ENCODE measurements at places on chromosomes 2 and 18. TPM values are rescaled to one million over a fixed set of nuclear protein-coding genes. Genes with fewer than 3 reads are reported as not detected.

IL18R1 gene
- not detected for total RNA-seq

DNA sequence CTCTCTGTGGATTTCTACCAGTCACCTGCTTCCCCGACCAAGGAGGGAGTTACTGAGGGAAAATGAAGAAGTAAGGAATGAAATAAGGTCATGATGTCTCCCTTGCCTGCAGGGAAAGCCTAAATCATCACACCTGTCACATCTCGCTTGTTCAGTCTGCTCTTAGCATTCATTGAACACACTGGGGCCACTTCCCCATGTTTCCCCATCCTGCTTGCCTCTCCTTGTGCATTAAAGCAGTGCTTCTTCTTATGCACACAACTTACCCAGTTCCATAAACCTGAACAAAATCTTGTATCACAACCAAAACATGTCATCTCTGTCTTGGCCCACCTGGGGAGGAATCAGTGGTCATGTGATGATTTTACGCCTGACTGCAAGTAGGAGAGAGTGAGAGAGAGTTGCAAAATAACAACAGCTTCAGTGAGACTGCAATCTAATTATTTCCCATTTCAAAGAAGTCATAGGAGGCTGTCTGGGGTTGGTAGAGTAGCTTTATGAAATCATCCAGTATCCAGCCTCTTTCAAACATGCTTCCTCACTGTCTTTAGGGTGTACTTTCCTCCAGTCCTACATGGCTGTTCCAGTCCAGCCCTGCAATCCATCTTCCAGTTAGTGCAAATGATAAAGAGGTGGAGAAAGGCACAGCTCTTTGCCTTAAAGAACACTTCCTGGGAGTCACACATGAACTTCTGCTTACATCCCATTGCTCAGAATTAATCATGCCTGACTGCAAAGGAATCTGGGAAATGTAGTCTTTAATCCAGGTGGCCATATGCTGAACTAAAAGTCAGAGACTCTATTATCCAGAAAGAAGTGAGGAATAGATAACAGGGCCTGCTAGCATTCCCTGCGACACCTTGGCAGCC is 220.1 kb downstream of the HAUS1 start:
- DNase-seq, result peak; percentile 55

IKZF2 gene
- 7.8 TPM for total RNA-seq

RGPD3 gene
- 0.09 TPM for total RNA-seq

DNA sequence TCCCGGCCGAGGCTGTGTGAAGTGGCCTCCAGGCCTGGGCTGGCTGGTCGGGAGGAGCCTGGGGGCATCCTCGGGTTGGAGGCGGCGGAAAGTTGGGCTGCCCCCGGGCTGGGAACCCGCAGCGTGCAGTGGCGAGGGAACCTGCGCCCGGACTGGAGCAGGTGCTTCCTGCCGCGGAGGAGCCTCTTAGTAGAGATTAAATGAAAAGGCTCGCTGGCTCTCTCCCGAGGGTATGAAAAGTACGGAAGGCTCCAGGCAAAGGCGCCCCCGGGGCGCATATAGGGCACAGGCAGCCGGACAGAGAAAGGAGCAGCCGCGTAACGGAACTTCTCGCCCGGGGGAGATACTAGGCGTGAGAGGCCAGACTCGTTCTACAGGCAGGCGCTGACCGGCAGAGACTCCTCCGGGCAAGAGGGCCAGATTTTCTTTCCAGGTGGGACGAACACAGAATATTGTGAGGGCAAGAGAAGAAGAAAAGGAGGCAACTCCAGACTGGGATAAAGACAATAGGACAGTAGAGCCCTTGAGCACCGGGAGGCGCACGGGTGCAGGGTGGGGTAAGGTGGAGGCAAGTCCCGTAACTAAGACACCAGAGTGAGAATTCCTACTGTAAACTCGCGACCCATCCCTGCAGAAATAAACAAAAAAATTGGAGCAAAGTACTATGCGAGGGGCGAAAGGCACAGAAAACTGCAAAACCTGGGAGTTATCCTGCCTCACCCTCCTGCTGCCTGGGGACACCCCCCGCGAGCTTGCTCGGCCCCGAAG is 816 bp downstream of the CDH2 start:
- DNase-seq, result peak; percentile 27

- peak; percentile 5 for DNase-seq
These were observed 626 bp downstream of the CAPN10 start for GRCh38 chr2:240586919-240587800.

RAX gene
- not detected for total RNA-seq

SKA1 gene
- total RNA-seq, result 16.5 TPM

YES1 gene
- 34.8 TPM for total RNA-seq

GRCh38 chr2:98050070-98050469 is 36.9 kb upstream of the VWA3B start:
- DNase-seq, result no peak

CAPN13 gene
- not detected for total RNA-seq

DNA sequence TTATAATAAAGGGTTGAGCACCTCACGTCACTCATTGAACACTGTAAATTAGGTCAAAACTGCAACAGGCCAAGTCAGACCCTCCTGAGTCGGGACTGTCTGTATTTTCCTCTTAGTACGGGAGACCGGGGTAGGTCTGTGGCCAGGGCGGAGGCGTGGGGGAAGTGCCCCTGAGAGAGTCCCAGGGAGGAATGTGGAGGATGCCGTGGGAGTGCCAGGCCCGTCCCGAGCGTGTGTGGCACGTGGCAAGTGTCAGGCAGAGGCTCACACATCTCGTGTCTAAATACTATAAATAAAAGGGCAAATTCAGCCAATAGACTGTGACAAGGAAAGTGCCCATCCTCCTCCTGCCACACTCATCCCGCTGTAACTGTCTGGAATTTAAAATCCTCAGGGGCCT is 6.3 kb upstream of the HDAC4 start:
- DNase-seq, result no peak

DNA sequence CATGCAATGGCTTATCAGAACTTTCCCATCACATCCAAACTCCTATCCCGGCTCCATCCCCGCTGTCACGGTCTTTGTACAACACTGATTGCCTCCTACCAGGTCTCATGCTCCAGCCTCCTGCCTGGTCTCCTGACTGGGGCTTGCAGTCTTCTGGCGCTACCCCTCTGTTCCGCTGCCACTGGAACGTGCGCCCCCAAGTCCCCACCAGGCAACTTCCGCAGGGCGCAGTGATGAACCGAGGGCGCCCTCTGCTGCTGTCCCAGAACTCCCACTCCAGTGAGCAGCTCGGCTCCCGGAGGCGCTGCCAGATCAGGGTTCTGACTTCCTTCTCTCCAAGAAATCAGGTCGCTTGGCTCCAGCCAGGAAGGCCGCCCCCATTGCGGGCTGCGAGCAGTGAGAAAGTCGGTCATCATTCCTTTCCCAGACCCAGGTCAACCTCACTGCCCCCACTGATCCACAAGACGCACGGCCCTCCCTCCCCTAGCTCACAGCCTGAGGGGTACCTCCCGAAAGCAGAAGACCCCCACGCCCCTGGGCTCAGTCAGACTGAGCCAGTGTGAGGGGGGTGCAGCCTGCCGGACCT is 43.9 kb upstream of the RAB11FIP5 start:
- peak; percentile 58 for DNase-seq

DNA sequence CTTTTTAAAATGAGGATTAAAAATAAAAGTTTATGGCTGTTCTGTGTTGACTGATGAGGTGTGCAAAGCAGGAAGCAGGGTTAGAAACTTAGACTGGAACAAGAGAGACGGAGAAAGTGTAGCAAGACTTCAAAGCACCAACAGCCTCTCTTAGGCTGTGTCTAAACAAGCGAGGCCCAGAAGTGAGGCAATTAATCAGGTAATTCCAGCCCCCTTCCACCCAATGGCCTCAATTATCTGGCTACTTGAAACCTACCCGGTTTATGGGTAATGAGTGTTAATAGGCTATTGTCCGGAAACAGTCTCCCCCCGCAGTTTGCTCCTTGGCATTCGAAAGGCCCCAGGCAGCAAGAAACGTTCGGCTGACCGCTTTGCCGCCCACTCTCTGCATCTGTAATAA is 171.7 kb upstream of the MYCN start:
- DNase-seq, result no peak

FEZ2 gene
- total RNA-seq, result 123 TPM

LAMA1 gene
- 0.20 TPM for total RNA-seq

GRCh38 chr2:179646862-179647587 is 214.4 kb downstream of the ZNF385B start:
- no peak for DNase-seq

TRIM43 gene
- not detected for total RNA-seq

ADAM23 gene
- total RNA-seq, result 0.47 TPM

GRCh38 chr2:134372611-134373131 is 118.8 kb downstream of the MGAT5 start:
- peak; percentile 90 for DNase-seq

MARCO gene
- total RNA-seq, result not detected

DNA sequence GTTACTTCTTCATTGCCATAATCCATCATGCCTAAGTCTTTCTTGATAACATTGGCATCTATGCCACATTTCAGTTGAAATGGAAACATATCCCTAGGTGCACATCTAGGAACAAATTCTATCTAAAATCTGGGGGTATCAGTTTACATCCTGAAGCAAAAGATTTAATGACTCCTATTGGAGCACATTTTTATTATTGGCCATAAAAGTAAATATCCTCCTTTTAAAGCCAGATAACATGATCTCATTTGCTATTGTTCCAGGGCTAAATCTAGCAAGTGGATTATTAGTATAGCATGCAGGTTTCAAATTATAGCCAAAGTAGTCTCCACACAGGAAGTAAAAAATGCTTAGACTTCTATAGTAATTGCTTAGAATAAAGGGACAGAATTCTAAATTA is 193.2 kb downstream of the CDH2 start:
- DNase-seq, result no peak

DNA sequence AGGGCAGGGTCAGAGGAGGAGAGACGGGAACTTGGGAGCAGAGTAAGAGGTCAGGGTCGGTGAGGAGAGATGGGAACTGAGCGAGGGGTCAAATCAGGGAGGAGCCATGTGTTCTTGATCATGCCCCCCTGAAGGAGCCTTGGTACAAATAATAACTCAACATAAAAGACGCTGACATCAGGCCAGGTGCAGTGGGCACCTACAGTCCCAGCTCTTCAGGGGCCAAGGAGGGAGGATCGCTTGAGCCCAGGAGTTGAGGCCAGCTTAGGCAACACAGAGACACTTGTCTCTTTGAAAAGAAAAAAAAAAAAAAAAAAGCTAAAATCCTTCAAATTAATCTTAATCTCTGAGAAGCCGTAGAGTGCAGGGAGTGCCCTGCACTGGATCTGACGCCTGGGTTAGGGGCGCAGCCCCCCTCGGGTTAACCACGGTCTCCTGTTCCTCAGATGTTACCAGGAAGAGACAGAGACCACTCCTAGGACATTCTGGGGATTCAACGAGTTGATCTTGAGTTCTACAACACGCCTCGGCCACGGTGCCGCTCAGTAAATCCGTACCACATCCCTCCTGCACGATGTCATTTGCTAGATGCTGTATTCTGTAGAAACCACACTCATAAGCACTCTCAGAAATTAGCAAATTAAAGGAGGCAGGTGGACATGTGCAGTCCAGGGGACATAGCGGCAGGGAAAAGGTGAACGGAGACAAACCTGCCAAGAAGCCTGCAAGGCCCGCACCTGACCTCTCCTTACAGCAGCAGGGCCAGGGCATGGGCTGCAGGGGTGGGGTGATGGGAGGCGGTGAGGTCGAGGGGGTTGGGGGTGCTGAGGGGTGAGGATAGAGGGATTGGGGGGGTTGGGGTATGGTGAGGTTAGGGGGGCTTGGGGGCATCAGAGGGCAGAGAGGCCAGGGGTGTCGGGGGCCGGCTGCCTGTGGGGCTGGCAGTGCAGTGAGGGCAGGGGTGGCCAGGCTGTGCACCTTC is 29.2 kb downstream of the SLC66A2 start:
- no peak for DNase-seq

TDRD15 gene
- total RNA-seq, result not detected

C2orf42 gene
- total RNA-seq, result 17.0 TPM

DNA sequence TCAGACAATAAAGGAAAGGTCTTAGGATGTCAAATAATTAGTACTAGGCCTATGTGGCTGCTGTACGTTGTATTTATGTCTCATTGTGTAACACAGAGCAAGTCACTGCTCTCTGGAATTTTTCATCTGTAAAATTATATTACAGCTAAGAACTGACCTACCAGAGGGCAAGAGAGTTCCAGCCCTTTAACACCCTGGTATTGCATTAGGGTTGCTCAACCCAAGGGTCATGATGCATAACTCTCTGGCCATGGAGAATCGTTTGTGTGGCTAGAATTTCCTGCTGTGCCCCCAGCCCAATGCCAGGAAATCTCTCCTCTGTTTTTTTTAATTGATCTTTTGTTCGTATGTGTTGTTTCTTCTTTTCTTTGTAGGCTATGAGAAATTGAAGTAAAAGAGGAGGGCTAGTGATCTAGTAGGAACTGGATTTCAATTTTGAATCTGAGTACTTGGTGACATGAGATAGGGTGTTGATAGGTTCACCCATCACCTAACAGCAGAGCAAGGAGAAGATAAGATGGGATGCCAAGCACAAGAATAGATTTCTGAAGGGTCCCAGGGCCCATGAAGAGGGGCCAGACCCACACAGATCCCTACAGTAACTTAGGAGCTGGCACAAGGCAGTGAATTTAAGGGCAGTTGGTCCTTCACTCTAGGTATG is 571.2 kb upstream of the TNP1 start:
- DNase-seq, result no peak

DNA sequence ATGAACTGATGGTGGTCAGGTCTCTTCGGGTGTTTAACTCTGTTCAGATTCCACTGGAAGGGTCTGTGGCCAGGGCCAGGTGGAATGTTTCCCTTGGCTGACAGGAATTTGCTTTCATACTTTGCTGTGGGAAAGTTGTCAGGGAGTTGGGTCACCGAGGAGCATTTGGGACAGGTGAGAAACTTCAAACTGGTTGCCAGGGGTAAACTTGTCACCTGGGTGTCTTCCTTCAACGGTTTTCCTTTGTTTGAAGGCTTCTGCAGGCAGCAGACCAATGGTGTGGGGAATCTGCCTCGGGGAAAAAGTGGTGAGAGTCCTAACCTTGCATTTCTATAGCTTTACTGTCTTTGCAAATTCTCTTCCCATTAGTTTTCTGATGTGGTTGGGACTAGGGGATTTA is 92.2 kb downstream of the TGFA start:
- DNase-seq, result peak; percentile 4

TTR gene
- total RNA-seq, result not detected

Measured in HFFc6 (cell line).